Stimulated activated CD4-positive, alpha-beta T cell treated with anti-CD3 and anti-CD28 coated beads, Interleukin-2, amount 100 ng/mL, for 48 hours (primary cell): ENCODE measurements at places on chromosomes 1 and 21.

DNA sequence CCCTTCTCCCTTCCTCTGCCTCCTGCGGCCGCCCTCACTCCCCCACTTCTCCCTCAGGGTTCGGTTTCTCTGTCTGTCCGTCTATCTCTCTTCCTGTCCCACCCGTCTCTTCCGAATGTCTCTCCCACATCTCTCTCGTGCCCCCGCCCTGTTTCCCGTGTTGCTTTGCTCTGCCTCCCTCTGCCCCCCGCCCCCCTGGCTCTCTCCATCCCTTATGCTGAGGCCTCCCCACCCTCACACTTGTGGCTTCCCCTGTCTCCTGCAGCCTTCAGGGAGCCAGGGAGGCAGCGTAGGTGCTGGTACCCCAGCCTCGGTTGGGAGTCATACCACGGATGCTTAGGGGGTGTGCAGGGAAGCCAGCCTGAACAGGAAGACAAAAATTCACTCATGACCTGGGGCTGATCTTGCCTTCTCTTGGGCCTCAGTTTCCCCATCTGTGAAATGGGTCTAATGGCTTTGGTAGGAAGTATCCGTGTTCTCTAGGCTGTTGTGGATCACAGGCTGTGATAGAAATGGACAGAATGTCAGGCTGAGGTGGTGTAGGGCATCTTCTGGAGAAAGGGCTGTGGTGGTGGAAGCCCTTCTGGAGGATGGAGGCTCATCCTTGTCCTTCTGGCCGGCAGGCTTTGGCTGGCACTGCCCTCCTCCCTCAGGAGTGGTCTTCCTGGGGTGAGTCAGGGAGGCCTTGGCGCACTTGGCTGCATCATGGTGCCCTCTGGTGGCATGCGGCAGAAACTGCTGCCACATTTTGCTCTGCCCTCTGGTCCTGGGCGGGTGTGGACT, 55.5 kb downstream of the FOXO6 start:
- peak; percentile 57 for DNase-seq

- DNase-seq, result no peak
Observed at GRCh38 chr1:40381268-40382107, 8.0 kb downstream of the SMAP2 start.

- DNase-seq, result no peak
Observed at GRCh38 chr21:38315122-38315521, 58.3 kb downstream of the KCNJ15 start.

DNA sequence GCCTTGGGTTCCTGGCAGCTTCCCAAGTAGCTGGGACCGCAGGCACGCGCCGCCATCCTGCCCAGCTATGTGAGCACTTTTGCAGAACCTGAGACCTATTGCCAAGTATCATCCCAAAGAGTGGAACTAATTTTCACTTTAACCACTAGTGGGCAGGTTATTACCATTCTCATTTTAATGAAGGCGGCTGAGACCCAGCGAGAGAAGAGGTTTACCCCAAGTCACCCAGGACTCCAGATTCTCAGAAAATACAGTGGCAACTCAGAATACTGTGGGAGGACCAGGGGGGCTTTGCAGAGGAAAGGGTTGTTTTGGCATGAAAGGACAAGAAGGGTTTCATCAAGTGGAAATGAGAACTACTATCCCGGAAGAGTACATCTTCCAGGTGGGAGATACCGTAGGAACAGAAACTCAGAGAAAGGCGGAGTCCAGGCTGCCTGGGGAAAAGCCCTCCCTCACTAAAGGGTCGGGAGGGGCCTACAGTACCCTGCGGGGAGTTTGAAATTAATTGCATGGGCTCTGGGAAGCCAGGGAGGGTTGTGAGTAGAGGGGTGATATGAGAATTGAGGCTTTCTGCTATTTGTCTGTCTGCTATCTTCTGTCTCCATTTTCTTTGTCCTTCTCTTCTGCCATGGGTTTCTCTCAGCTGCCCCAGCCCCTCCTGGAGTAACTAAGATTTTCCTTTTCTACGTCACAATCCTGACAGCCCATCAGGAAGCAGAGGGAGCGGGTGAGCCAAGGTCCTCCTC, 7.2 kb upstream of the SEMA4A start:
- no peak for DNase-seq

DNA sequence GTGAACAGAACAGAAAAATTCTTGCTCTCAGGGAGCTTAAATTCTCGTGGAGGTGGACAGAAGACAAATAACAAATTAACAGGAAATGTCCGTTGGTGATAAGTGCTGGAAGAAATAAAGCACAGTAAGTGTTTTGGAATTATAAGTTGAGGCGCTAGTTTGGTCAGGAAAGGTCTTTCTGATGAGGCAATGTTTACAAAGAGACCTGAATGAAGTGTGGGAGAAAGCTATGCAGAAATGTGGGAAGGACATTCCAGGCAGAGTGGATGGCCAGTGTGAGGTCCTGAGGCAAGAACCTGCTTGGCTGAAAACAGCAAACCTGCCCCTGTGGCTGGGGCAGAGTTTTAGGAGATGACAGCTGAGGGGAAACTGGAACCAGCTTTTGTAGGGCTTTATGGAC, 23.3 kb downstream of the NGF start:
- no peak for DNase-seq

GRCh38 chr1:179229214-179230140, at the start of gene ABL2:
Gene ABL2 (minus strand): TSS chr1:179229677. CDS start chr1:179229397, 280 bp downstream.
- peak; percentile 18 for DNase-seq
